ENCODE measurements at places on chromosomes 16 and 17. TPM values are rescaled to one million over a fixed set of nuclear protein-coding genes. Genes with fewer than 3 reads are reported as not detected.

DNA sequence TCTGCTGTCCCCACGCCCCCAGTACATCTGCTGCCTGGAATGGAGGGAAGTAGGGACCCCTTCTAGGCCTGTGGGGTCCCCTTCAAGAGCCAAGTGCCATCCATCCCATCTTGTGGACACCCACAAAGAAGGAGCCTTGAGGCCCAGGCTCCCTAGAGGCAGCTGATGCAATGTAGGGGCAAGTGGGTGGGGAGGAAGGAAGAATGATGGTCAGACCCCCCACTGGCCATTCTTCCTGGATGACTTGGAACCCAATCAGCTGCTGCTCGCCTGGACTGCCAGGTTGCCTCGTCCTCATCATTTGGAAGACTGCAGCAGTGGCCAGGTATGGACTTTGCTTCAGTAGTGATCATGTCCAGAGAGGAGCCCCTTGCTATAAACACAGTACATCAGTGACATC is 48.9 kb downstream of the SMPD3 start:
- H3K36me3 ChIP-seq = no peaks in the 10 kb centered on the region
- H3K27me3 ChIP-seq = no peaks in the 10 kb centered on the region
- no peak overlapping the region for H3K27ac ChIP-seq
- no peaks in the 10 kb centered on the region for H3K4me1 ChIP-seq

DNA sequence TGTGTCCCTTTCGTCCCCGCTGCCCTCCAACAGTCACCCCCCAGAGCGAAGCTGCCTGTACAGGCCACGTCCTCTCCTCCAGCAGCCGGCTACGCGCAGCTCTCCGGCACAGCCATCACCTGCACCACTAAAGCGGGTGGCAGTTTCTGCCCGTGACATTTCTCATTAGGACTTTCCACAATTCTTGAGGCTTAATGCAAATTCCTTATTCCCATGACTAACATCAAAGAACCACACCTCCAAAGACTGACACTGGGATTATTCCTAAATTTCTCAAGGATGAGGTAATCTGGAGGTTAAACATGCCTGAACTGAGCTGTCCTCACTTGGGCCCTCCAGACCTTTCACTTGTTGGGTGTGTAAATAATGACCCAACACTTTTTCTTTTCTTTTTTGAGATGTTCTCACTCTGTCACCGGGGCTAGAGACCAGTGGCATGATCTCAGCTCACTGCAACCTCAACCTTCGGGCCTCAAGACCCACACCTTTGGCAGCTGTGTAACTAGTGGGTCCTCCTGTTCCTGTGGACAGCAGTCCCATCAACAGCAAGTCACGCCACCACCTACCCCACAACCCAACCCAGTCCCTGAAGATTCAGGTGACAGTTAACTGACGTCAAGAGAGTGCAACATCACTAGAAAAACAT is 11.7 kb downstream of the ANKRD11 start:
- H3K36me3 ChIP-seq = peaks cover 14% of the 10 kb centered on the region
- no peaks in the 10 kb centered on the region for H3K27me3 ChIP-seq
- peak overlapping the region; percentile 45 for H3K27ac ChIP-seq
- peaks cover 11% of the 10 kb centered on the region for H3K4me1 ChIP-seq
- no peak overlapping the region for H3K4me3 ChIP-seq

Gene SYT17
- total RNA-seq = 11.5 TPM

Gene ZFPM1
- total RNA-seq = 18.1 TPM

GRCh38 chr17:82598256-82599119 is 49.8 kb downstream of the WDR45B start:
- H3K4me1 ChIP-seq = no peaks in the 10 kb centered on the region
- H3K27ac ChIP-seq = no peak overlapping the region
- H3K4me3 ChIP-seq = no peak overlapping the region
- H3K36me3 ChIP-seq = peaks cover 78% of the 10 kb centered on the region
- H3K27me3 ChIP-seq = no peaks in the 10 kb centered on the region
